SJCRH30 (cell line): ENCODE measurements at places on chromosomes 4 and X. TPM values are rescaled to one million over a fixed set of nuclear protein-coding genes. Genes with fewer than 3 reads are reported as not detected.
A peak's percentile ranks its signal among the peaks of the same experiment; 100 is the strongest.

GRCh38 chr4:54449999-54450398 lies 207.8 kb upstream of the KIT start:
- no peaks in the 10 kb centered on the region for H3K4me1 ChIP-seq
- H3K27me3 ChIP-seq = no peaks in the 10 kb centered on the region
- no peak overlapping the region for H3K27ac ChIP-seq
- no peak for DNase-seq

DNA sequence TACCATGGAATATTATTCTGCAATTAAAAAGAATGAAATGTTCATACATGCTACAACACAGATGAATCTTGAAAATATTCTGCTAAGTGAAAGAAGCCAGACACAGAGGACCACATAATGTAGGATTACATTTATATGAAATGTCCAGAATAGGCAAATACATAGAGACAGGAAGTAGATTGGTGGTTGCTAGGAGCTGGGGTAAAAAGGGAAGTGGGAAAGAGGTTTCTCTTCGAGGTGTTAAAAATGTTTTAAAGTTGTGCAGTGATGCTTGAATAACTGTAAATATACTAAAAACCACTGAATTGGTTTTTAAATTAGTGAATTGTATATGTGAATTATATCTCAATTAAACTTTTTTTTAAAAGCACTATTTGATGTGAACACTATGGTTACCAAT lies 3.6 kb upstream of the NXT2 start:
- H3K4me1 ChIP-seq = no peaks in the 10 kb centered on the region
- DNase-seq = no peak
- H3K36me3 ChIP-seq = no peaks in the 10 kb centered on the region
- no peak overlapping the region for H3K27ac ChIP-seq
- H3K27me3 ChIP-seq = no peaks in the 10 kb centered on the region
- H3K4me3 ChIP-seq = no peak overlapping the region

DNA sequence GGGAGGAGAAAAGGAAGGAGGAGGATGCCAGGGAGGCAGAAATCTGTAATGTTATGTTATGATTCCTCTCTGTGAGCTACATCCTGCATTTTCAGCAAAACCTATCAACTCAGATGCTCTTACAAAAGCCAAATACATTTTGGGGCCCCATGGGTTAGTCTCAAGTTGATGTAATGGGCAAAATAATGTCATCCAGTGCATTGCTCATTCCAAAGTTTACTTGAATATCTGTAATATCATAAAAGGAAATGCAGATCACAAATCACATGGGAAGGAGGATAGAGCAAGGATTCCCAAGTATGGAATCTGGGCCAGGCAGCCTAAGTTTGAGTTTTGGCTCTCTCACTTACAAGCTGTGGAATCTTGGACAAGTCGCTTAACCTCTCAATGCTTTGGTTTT lies 74.9 kb upstream of the SOD3 start:
- H3K4me1 ChIP-seq = no peaks in the 10 kb centered on the region
- H3K27me3 ChIP-seq = no peaks in the 10 kb centered on the region
- H3K36me3 ChIP-seq = no peaks in the 10 kb centered on the region
- no peak for DNase-seq

- H3K36me3 ChIP-seq = no peaks in the 10 kb centered on the region
- H3K4me1 ChIP-seq = no peaks in the 10 kb centered on the region
- no peaks in the 10 kb centered on the region for H3K27me3 ChIP-seq
- H3K27ac ChIP-seq = no peak overlapping the region
Measured at GRCh38 chr4:165096776-165097175, 15.9 kb downstream of the TMEM192 start.

- no peaks in the 10 kb centered on the region; the same call in 1 of the 2 replicates for H3K27me3 ChIP-seq
- H3K27ac ChIP-seq = no peak overlapping the region
- no peak overlapping the region for H3K4me3 ChIP-seq
- DNase-seq = no peak
Measured at GRCh38 chr4:13515268-13515667, 29.0 kb downstream of the NKX3-2 start.

DNA sequence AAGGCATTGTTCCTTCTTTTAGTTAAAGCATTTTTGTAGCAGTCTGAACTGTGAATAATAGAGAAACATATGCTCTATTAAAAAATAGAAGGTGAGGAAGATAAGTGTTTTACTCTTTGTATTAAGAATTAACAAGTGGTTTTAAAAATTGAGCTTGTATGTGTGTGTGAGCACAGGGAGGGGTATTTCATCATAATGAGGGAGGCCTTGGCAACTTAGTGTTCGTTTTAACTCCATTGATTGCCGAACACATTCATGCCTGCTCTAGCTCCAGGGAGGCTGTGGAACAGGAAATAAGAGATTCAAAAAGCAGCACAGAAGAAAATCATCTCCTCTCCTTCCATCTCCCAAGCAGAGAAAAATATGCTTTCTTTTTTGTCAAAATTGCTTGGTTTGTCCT lies 14.8 kb downstream of the SHROOM3 start:
- peaks cover 3% of the 10 kb centered on the region; the same call in 1 of the 2 replicates for H3K4me1 ChIP-seq
- H3K36me3 ChIP-seq = no peaks in the 10 kb centered on the region
- H3K4me3 ChIP-seq = no peak overlapping the region
- no peaks in the 10 kb centered on the region for H3K27me3 ChIP-seq
- no peak for DNase-seq
- no peak overlapping the region for H3K27ac ChIP-seq

GRCh38 chrX:119273420-119274192 lies 37.5 kb downstream of the PGRMC1 start:
- H3K4me3 ChIP-seq = no peak overlapping the region
- no peak for DNase-seq
- no peaks in the 10 kb centered on the region for H3K4me1 ChIP-seq
- no peak overlapping the region for H3K27ac ChIP-seq
- H3K27me3 ChIP-seq = peaks cover 11% of the 10 kb centered on the region; the same call in 1 of the 2 replicates

GRCh38 chrX:131894995-131895394 lies 128.1 kb upstream of the STK26 start:
- H3K4me3 ChIP-seq = no peak overlapping the region
- H3K4me1 ChIP-seq = peaks cover 22% of the 10 kb centered on the region
- no peaks in the 10 kb centered on the region for H3K36me3 ChIP-seq
- DNase-seq = peak; percentile 77
- peak overlapping the region; percentile 66 for H3K27ac ChIP-seq

The CTAG2 gene
- 4.1 and 4.2 TPM in 2 replicates for total RNA-seq

The PNMA6F gene
- total RNA-seq = not detected in 2 replicates

The MAGEE1 gene
- 2.0 and 2.1 TPM in 2 replicates for total RNA-seq

The CT45A1 gene
- total RNA-seq = not detected in 2 replicates

The GRPR gene
- total RNA-seq = 0.16 and 0.25 TPM in 2 replicates
